Right atrium auricular region (tissue), 2 donors: ENCODE measurements at places on chromosomes 2 and 18.

DNA sequence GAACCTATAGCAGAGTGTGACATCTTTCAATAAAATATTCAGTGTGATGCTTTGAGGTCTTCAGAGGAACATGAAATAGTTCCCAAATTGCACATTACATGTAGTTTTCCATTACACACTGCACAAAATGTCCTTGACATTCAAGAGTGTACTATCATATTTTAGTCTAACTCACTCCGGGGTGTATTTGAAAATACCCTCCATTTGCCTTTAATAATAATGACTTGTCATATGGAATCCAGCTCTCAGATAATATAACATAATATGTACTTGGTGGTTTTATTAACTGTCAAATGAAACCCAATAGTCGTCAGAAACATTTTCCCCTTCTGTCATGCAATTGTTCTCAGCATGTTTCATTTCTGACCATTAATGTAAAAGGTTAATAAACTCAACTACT lies 176.7 kb upstream of the CDH19 start:
- no peak for DNase-seq

DNA sequence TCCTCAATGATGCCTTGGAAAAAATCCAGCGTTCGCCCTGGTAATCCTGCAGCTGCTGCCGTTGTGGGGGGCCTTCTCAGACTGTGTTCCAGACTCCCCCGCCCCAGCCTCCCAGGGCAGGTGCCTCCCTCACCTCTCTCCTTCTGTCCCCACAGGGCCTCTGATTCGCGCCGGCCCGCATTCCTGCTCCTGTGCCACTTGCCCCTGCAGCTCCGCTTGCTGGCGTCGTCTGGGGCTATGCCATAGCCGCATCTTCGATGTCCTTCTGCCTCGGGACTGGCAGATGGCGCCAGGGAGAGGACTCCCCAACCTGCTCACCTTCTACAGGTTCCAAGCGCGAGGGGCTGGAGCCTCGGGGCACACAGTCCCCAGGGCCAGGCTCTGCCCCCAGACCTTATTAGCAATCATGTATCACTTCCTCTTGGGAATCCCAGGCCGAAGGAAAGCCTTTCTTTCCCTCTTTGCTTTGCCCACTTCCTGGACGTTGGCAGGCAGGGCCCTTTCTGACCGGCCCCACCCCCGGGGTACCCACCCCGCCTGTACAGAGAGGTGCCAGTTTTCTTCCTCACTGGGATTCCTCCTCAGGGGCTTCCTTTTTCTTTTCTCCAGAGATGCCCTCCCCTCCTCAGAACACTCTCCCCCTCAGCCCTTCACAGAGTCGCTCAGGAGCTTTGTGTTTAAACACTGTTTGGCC lies 4.4 kb downstream of the SPATA3 start:
- no peak for DNase-seq

DNA sequence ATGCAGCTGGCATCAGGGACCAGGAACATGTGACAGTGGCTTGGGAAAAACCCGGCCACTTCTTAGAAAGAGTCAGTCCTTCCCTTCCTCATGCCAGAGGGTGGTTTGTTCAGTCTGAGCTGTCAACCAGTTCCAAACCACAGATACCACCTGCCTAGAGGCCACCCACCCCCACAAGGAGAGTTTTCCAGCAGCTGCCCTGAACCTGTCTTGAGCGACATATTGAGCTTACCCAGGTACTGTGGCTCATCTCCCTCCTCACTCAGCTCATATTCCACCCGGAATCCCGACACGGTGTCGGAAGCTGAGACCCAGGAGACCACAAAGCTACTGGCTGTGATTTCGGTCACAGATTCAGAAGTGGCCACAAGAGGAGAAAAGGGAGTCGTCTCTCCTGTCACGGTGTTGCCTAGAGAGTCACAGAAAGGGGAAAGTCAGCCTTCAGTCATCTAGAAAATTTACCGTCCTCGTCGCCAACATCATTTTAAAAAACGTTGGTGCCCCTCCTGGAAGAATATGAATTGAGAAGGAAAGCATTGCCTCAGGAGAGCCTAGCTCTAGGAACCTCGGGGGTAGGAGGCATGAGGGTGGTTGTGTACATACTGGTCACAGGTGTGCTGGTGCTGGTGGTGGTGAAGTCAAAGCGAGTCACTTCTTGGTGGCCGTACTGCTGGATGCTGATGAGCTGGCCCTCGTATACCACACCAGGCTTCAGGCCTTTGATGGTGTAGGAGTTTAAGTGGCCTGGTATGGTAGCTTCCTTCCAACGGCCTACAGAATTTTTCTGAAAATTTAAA lies 26.3 kb downstream of the FN1 start:
- DNase-seq, result no peak

- peak; percentile 93 for DNase-seq
These were observed at the start of gene TGIF1 for GRCh38 chr18:3450012-3450798. TSS of gene TGIF1 (plus strand) at chr18:3450172. CDS start at chr18:3450490, 318 bp downstream.

DNA sequence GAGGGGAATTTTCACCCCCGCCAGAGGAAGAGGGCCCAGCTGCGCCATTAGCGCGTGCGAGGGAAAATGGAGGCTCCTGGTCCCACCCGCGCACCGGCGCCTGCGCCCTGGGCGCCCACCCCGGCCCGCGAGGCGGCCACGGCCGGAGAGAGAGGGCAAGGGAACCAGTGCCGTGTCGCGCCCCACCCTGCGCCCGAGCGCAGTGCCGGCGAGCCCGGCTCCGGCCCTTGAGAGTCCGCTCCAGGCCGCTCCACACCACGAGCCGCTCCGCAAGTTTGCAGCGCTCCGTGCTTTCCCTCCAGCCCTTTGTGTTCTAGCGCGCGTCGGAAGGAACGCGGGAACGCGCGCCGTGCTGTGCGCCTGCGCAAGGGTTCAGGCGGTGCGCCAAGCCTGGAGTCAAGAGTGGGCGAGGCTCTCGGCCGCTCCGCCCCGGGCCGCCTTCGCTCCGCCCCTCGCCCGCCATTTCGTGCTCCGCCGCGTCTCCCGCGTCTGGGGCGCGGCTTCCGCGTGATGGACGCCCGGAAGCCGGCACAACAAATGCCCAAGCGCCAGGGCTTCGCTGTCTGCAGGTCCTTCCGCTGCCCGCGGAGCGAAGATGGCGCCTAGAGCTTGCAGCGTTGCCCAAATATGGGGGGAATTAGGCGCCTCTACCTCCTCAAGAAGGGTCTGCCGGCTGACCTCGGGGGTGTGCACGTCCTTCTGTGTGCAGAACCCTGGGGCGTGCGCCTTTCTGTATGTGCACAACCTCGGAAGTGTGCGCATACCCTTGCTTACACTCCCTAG lies 46.1 kb upstream of the PTMA start:
- DNase-seq, result peak; percentile 95

DNA sequence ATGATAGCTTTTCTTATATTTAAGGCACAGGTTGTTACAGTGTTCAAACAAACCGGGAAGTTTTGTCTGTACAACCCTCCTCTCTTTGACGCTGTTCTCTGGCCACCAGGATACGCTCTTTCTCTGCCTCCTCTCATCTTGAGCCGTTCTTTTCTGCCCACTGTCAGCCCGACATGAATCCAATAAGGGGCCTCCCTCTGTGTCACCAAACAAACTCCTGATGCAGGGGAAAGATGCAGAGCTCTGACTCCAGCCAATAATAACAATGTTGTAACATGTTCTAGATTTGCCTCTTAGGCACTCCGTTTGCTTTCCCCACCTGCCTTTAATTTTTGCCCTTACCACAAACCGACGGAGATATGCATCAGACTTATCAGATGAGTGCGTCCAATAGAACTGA lies 449.3 kb downstream of the SLC4A3 start:
- DNase-seq, result peak; percentile 74

GRCh38 chr2:77521548-77521891 lies 656 bp downstream of the LRRTM4 start:
- no peak for DNase-seq

GRCh38 chr2:84839851-84840250 lies 41.0 kb downstream of the TRABD2A start:
- DNase-seq, result no peak

DNA sequence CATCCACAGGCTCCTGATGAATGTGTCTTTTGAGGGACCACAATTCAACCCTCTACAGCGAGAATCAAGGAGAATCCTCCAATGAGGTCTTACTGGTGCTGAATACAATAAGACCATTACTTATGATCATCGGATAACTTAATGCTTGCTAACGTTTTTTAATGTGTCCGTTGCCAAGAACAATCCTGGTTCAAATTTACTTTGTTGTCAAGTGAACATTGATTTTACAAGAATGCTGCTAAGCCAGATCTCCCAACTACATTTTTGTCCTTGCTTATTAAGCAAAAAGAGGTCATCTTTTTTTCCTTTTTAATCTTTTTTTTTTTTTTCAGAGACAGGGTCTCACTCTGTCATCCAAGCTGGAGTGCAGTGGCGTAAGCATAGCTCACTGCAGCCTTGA lies 93.7 kb downstream of the THNSL2 start:
- no peak for DNase-seq

GRCh38 chr2:216366777-216367471 lies 5.4 kb downstream of the MARCHF4 start:
- DNase-seq, result no peak

GRCh38 chr2:188898261-188898660 lies 75.9 kb upstream of the COL3A1 start:
- DNase-seq, result no peak

- no peak for DNase-seq
These were observed 178.7 kb downstream of the CLIP4 start for GRCh38 chr2:29293830-29294438.
